ENCODE measurements at places on chromosomes 2 and 18.

DNA sequence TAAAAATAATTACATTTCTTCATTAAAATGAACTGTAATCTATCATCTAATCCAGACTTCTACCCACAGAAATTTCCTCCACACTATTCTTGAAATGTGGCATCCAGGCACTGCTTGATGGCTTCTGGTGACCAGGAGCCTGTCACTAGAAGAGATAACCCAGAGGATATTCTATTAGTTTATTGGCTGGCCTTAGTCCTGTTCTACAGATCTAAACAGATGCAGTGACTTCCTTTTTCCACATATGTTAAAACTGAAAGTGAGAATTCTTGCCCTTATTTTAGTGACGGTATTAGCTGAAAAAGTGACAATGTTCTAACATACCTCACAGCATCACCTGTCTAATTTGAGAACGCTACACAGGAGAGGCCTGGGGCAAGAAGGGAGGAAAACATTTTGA is 775.4 kb downstream of the TSN start:
- no peak for DNase-seq

DNA sequence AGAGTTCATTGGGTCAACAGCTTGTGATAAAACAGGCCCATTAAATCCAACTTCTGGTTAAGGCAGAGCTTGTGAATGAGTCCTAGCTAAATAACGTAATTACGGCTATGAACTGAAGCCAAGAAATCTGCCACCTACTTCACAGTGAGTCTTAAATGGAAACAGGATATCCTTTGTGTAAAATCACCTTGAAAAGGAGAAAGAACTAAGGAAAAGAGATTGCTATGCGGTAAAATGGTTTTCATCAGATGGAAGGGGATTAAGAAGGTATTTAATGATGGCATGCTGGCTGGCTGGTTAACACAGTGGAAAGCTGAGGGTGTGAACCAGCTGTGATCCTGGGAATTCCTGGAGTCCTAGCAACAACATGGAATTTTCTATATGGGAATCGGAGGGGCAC is 156.6 kb downstream of the DOK6 start:
- no peak for DNase-seq

GRCh38 chr2:219423652-219424377 is 5.6 kb downstream of the DES start:
- DNase-seq = no peak

DNA sequence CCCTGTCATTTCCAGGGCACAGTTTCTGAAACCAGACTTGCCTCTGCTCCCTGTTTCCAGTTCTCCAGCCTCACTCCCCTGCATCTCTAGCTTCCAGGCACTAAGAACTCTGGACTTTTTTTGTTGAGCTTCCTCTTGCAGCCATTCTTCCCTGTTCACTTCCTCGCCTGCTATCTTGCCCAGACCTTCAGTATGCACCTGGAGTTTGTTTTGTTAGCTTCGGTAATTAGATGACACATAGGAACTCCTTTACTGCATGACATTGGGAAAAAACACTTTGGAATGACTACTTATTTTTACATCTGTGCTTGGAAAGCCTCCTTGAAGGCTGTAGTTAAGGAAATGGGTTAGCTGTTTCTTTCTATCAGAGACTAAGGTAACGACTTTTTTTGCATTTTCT is 35.2 kb downstream of the OTOF start:
- no peak for DNase-seq

- no peak for DNase-seq
Measured at GRCh38 chr2:162545254-162545653, 201.3 kb downstream of the GCA start.

Data from cardiac fibroblast (primary cell).